ENCODE measurements at places on chromosomes 11 and 22.

DNA sequence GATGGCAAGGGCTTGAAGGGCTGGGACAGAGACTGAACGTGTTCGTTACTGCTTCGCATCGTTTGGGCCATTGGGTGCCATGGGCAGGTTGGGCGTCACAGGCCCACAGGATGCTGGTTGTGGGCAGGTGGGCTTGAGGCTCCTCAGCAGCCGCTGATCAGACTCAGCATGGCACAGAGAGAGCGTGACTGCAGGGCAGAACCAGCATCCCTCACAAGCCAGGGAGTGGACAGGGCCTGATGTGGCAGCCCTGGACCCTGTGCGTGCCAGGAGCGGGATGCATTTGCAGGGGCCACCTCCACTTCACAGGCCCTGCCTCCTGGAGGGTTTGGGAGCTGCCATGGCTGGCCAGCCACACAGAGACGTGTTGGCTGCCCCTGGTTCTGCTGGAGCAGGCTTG lies 1228.3 kb downstream of the BRD1 start:
- no peak for DNase-seq

DNA sequence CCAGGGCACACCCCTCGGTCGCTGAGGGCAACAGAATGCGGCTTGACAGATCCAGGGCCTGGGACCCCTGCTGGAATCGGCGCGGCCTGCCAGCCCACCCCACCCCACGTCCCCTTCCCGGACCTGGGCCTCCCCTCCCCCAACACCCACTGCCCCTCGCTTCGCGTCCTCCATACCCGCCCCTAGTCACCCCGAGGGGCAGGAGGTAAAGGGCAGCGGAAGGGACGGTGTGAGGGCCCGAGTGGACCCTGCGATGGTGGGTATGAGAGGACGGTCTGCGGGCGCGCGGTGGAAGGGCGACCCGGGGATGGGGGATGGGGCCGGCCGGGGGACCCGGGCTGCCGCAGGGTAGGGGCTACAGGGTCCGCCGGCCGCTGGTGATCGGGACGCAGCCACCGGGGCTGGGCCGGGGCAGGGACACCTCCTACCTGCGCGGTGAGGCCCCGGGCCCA lies 311 bp downstream of the APBB1 start:
- no peak for DNase-seq

DNA sequence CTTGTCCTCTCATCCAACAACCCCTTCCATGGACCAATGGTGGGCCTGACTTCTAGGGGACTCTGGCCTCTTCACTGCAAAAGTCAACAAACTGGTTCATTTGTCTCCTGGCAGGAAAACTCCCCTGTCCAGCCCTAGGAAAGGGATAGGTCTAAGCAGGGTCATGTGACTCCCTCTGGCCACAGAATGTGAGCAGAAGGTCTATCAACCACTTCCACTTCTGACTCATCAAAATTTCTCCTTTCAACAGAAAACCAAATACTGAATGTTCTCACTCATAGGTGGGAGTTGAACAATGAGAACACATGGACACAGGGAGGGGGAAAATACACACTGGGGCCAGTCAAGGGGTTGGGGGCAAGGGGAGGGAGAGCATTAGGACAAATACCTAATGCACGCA lies 1.3 kb upstream of the ISX start:
- DNase-seq: no peak

DNA sequence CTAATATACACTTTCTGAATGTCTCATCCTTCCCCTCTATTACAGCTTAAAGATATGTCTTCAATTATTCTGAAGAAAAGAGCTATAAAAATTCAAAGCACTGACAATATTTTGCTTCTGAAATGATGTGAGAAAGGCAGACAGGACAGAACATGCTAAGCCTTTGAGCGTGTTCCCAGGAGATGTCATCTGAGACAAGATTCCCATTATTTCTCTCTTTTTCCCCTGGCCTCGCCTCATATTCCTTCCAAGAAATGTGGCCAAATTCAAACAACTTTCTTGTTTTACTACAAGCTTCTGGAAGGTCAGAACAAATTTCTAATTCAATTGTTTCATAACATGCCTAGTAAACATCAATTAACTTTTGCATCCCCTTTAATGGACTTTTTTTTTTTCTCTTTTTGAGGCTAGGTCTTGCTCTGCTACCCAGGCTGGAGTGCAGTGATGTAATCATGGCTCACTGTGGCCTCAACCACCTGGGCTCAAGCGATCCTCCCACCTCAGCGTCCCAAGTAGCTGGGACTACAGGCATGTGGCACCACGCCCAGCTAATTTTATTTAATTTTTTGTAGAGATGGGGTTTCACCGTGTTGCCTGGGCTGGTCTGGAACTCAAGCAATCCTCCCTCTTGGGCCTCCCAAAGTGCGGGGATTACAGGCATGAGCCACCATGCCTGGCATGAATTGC lies 37.1 kb upstream of the NFRKB start:
- no peak for DNase-seq

GRCh38 chr11:79857377-79858214 lies 416.8 kb upstream of the TENM4 start:
- no peak for DNase-seq

GRCh38 chr22:48320683-48321451 lies 1506.8 kb downstream of the BRD1 start:
- DNase-seq: no peak

GRCh38 chr22:26398741-26399153 lies 30.3 kb upstream of the ASPHD2 start:
- no peak for DNase-seq

DNA sequence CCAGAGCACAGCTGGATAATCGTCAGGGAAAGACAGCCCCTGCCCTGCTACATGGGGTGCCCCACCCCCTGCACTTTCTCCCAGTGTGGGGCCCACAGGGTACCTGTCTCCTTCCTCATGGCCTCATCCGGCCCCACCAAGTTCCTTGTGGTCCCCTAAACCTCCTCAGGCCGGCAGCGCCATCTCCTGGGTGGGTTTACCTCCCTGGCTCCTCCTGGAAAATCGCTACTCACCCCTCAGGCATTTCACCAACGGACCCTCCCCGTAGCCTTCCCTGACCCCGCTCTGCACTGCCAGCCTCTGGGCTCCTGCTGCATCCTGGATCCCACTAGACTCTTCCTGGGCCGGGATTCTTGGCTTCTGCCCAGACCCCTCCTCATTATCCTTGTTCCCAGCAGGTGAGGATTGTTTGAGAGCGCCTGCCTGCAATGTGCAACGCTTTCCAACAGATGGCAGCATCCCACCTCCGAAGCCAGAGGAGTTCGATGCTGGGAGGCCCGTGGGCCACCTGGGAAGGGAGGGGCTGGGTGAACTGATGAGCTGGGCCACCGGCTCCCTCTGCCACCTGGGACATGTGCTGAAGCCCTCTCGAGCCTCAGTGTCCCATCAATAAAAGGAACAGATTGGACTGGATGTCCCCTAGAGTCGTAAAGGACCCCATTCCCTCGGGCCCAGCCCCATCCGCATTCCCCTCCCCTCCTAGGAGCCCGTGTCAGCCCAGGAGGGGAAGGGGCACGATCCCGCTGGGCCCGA lies 44.2 kb upstream of the TTLL12 start:
- peak; percentile 46 for DNase-seq

- DNase-seq: no peak
Observed at GRCh38 chr11:45801723-45802315, 3.1 kb upstream of the SLC35C1 start.

DNA sequence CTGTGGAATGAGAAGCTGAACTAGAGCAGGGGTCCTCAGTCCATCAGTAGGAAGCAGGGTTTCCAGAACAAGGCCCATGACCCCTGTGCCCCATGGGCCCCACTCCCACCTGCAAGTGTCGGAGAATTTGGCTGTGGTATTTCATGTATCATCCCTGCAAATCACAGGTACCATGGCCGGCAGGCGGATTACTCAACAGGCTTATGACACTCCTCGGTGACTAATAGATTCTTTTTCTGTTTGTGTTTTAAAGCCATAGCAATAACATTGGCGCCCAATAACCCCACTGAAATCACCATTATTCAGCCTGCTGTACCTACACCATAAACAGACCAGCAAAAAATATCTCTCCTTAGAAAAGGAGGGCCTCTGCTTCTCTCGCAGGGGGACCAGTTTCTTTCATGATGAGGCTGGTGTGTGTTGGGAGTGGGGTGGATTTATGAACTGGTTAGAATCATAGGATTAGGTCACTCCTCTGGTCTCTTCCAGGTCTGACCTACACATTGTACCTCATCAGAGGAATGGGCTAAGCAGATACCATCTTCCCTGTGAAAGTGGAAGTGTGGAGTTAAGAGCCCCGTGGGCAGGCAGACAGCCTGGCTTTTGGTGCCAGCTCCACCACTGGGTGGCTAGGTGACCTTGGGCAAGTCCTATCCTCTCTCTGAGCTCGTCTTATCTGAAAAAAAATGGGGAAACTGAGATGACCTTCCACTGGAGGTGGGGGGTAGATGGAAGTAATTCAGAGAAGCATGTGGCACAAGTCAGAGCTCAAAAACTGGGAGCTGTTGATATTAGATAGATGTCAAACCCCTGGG lies 60.2 kb upstream of the WNT11 start:
- no peak for DNase-seq

DNA sequence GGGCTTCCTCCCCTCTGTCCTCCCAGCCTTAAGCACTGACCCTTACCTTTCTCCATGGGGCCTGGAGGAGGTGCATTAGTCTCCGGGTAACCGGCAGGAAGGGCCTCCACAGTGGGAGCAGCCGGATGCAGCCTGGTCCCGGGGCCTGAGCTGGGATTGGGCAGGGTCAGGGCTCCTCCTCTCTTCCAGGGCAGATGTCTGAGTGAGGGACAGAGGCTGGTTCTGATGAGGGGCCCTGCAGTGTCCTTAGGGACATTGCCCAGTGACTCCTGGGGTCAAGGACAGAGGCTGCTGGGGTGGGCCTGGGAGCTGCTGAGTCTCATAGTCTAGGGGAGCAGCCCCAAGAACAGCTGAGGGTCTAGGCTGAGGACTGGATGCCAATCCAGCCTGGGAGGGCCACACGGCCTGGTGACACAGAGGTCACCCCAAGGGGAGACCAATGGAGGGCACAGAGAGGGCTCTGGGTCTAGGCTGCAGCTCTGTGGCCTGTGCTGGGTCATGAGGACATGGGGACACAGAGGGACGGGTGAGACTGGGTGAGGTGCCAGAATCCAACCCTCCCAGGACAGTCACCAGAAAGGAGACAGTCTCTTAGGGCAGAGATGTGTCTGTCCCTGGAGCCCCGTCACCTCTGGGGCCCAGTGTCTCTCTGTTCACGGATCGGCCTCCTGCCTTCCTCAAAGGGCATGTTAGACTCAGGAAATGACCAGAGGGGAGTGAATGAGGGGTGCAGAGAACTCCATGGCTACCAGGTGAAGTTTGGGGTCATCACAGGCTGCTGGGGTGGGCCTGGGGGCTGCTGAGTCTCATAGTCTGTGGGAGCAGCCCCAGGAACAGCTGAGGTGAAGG lies 6.5 kb downstream of the IGLL5 start:
- no peak for DNase-seq

GRCh38 chr22:49685686-49686085 lies 142.0 kb downstream of the BRD1 start:
- DNase-seq: no peak

DNA sequence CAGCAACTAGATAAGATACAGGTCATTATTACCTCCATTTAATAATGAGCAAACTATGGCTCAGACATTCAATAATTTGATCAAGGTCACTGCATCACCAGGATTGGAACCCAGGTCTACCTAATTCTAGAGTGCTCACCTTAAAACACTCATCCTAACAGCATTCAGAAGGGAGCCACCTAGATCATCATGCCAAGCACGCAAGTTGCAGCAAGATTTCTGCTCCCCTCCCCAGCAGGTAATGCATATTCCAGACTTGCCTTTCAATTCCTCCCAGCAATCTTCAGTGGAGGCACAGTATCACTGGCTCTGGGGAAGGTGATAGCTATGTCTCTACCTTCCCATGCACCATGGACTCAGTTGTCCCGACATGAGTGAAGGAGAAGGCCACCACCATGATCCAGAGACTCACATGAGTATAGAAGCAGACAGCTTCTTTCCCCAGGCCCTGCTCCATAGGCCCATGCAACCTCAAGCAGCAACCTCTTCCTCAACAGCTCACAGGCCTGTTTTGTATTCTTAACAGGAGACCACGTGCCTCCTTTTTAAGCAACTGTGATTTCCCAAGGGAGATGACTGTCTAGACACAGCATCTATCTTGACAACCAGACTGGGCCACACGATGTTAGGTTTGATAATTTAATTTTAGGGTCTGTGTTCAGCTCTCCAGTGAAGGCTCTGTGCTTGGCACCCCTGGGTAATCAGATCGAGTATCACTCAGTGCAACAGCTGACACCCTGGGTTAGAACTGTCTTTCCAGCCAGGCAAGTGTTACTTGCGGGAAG lies 36.4 kb downstream of the RAB30 start:
- no peak for DNase-seq

DNA sequence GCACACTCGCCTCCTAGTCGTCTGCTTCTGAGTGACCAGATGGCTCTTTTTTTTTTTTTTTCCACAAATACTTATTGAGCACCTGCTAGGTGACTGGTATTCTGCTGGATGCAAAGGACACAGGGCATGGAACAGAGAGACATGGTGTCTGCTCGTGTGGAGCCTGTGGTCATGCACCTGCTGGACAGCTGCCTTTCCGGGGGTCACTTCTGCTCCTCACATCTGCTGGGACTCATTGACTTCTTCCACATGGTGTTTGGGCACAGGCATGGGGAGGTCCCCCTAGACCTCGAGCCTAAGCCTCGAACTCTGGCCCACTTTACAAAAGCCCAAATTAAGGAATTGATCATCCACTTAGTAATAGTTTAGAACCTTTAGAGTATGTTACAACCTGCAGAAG lies 39.5 kb upstream of the EMID1 start:
- no peak for DNase-seq

Data from activated CD8-positive, alpha-beta memory T cell treated with anti-CD3 and anti-CD28 coated beads for 1 hour (primary cell).